ENCODE measurements at places on chromosomes 2 and 18.

GRCh38 chr2:152049541-152049940 is 49.3 kb downstream of the CACNB4 start:
- no peak for DNase-seq

DNA sequence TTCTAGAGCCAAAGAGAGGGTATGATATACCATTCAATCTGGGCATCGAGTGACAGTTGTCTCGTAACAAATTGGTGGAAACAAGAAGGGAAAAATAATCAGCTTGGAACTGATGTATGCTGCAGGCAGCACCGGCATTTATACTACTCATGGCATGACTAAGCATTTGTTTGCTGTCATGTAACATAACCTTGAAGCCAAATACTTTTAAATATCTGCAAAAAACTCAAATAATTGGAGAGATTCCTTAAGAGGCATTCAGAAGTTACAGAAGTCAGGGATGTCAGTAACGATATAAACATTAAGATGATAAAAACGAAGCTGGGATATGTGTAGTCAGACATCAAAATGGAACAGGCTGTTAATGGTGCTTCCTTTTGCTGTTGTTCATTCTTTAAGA is 157.3 kb upstream of the MMADHC start:
- DNase-seq = no peak

DNA sequence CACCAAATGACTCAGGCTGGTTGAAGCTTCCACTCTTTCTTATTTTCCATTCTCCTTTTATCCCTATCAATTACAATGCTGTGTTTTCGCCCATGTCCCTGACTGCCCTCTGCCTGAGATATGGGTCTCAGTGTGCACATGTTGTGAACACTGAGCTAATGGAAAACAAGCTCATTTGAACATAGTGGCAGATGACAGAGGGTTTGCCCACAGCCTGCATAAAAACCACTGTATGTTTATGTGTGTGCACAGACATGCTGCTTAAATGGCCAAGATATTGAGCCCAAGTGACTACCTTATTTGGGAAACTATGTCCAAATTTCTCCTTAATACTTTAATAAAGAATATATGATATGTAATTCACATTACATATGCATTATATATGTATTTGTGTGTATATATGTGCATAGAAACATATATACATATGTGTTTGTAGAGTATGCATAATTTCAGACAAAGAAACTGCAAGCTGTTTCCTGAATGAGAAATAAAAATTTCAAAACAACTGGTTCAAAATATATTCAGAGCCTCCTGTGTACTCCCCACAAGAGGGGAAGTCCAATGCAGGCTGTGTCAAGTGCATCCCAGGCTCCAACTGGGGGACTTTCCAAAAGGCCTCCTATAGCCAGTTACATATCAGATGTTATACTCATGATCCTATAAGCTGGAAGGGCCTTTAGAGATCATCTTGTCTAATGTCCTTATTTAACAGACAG is 92.7 kb upstream of the CD302 start:
- no peak for DNase-seq

DNA sequence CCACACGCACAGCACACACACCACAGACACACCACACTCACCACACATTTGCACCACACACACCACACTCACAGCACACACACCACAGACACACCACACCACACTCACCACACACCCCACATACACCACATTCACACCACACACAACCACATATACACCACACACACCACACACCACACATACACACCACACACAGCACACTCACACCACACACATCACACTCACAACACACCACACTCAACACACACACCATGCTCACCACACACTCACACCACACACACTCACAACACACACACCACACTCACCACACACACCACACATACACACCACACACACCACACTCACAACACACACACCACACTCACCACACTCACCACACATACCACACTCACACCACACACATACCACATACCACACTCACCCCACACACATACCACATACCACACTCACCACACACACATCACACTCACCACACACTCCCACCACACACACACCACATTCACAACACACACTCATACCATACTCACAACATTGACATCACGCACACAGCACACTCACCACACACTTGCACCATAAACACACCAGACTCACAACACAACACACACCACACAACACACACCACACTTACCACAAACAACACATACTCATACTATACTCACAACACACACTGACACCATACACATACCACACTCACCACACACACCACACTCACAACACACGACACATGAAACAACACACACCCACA is 60.0 kb downstream of the SDC1 start:
- DNase-seq = no peak

- DNase-seq = no peak
Observed at GRCh38 chr2:11852526-11853196, 106.2 kb downstream of the LPIN1 start.

- no peak for DNase-seq
Observed at GRCh38 chr2:106097038-106098000, 96.8 kb downstream of the UXS1 start.

DNA sequence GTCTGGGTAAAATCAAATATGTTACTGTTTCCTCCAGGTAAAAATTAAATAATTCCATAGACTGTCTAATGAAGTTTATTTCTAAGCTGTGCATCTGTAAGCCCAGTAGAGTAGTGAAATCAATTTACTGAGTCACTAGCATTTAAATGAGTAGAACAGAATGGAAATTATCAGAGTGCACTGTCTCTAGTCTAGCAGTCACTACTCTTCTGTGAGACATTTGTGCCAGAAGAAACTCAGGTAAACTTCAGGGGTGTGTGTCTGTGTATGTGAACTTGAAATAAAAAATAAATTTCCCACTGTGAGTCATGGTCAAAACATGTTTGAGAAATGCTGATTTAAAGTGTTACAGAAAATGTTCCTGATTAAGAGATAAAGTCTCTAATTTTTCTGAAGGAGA is 146.4 kb downstream of the RIF1 start:
- no peak for DNase-seq

DNA sequence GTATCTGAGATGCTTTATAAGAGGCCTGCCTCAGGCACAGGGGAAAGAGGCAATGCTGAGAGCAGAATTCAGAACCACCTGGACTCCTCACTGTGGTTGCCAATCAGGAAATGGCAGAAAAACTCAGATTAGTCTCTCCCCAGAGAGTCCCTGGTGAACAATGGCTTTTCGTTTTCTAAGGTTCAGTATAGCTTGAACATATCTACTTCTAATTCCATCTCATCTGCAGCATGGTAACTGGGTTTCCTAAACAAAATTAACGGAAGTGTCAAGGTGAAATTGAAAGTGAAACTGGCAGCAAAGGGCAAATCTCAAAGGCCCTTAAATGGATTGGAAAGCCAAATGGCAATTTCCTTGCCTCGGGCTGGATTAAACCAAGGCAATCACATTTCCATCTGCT is 480.2 kb upstream of the ACVR2A start:
- DNase-seq = no peak

GRCh38 chr2:196268025-196268424 is 96.6 kb upstream of the STK17B start:
- DNase-seq = no peak

DNA sequence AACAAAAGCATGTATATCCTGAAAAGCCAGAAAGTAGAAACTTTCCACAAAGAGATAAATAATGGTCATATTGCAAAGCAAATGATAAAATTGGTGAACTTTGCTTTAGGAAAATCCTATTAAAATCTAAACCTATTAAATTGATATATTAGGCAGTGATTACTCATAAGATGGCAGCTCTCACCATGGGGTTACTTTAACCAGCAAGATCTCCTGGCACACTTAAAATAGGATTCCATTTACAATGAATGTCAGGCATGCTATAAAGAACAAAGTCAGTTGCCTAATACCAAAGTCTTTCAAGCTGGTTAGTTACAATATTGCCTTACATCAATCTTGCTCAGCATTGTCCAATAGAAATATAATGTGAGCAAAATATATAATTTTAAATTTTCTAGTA is 816.2 kb downstream of the BCL11A start:
- no peak for DNase-seq

DNA sequence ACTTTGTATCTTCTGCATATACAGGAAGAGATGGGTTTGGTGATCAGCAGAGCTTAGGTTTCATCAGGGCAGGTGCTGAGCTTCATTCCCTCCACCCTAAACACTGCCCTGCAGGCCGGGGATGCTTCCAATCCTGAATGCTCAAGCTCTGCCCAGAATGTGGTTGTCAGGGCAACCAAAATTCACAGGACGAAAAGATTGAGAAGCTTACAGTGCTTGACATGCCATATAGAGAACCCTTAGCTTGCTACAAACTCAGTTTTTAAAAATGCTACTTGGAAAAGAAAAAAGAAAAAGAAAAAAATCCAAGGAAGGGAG is 65.6 kb downstream of the SH3RF3 start:
- DNase-seq = no peak

- no peak for DNase-seq
Observed at GRCh38 chr2:10473121-10473756, 25.1 kb upstream of the ODC1 start.

GRCh38 chr2:187312718-187313282 is 135.3 kb downstream of the CALCRL start:
- DNase-seq = no peak

- no peak for DNase-seq
Observed at GRCh38 chr18:22267225-22267624, 97.8 kb downstream of the GATA6 start.

- no peak for DNase-seq
Observed at GRCh38 chr2:9310377-9310776, 103.8 kb downstream of the ASAP2 start.

GRCh38 chr2:217959723-217960122 is 43.1 kb downstream of the TNS1 start:
- no peak for DNase-seq

DNA sequence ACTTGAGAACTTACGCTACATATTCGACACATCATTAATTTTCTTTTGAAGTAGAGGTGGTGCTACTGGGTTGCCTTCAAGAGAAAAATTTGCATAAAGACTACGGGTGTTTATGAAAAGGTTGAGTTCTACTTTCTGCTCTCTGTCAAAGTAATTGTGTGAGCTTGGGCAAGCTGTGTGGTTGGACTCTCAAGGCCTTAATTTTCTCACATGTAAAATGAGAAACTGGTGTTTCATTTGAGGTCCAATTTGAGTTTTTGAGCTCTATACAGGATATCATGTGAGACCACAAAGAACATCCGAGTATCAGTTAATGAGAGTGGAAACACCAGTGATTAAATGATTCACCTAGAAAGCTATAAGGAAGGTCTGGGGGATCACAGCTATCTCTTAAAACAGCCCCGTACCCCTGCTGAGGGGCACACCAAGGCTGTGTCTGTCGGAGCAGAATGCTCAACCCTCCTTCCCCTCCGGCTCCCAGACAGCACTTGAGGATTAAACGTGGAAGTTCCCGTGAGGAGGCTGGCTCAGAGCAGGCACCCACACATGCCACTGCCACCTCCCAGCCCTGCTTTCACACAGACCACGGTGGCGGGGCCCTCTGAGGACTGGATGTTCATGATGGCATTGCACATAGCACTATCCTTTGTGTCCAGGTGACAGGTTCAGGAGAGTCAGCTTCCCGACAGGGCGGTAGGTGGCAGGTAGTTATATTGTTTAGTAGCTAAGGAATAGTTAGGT is 191.8 kb downstream of the RNF144A start:
- no peak for DNase-seq

GRCh38 chr2:112708968-112709367 is 11.9 kb upstream of the NT5DC4 start:
- no peak for DNase-seq

DNA sequence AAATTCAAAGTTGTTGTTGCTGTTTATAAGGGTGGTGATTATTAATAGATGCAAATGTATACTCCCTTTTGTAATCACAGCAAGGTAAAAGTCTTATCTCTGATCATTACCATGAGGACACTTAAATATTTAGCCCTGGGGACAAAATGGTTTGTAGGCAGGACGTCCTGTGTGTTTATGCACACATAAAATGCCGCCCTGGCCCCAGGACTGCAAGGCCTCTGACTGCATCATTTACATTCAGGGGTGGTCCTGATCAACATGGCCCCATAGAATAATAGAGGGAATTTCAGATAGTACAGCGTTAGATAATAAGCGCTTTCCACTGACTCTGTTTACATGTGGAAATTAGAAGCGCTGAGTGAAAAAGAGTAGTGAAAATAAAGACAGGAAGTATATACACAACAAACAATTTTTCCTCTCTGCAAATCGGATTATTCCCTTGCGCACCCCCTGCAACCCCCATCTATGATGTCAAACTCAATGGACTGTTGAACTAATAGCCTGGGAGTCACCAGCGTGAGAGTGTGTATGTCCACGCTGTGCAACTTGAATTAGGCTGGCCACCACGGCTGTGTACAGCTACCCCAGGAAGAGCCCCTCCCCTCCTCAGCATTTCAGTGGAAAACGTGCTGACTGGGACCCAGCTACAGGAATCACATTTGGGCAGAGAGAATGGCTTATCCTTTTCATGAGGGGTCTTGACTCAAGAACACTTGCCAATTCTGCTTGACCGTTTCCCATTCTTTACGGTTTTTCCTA is 291.5 kb downstream of the SOX11 start:
- no peak for DNase-seq

DNA sequence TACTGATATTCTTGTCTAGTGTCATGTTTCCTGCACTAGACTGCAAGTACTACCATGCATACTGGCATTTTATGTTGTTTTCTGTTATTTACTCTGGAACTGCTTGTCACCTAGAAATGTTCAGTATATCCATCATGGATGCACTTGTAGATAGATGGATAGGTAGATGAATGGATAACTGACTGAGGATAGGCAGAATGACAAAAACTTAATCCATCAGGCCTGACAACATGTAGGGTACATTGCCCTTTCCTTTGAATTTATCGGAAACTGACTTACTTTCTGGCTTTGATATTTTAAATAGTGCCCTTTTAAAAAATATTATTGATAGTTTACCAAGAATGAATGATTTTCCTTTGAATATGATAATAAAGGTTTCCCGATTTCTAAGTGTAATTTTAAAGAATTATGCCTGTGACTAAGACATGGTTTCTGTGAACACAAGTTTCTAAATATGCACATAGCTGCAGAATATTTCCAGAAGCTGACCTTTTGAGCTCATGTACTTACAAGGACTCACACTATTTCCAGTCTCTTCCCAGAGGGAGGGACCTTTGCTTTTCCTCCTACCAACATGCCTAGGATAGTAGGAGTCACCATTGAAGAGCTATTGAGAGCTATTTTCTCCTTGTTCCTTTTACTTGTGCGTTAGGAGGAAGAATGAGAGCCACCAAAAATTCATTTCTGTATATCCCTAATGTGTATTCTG is 81.3 kb downstream of the ANKRD12 start:
- DNase-seq = no peak
